Esophagus squamous epithelium (tissue), 5 donors: ENCODE measurements at places on chromosomes 1 and 21. TPM values are rescaled to one million over a fixed set of nuclear protein-coding genes. Genes with fewer than 3 reads are reported as not detected.

DNA sequence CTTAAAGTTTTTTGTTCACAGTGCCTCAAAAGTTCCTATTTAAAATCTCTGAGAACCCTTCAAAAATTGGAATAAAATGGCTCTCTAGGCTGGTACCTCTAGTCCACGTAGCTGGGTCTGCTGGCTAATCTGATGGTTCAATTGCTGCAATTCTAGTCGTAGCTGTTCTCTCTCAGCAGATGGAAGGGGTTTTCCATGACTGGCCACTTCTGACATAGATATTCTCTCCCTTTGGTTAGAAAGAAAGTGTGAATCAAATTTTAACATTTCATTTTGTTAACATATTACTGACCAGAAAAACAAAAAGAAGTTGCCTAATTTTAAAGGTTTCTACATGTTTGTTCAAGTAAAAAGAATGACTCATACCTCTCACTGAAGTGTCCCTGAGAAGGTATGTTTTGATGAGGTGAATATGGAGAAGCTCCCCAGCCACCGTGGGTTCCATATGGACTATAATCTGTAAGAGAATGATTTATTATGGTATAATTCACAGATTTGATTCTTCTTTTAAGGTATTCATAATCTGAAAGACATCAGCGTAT, 29.3 kb upstream of the SERPINC1 start:
- no peak overlapping the region for H3K4me3 ChIP-seq
- peaks cover 9% of the 10 kb centered on the region for H3K4me1 ChIP-seq
- H3K36me3 ChIP-seq, result peaks cover 100% of the 10 kb centered on the region
- no peak overlapping the region for H3K27ac ChIP-seq
- H3K27me3 ChIP-seq, result no peaks in the 10 kb centered on the region
- DNase-seq, result no peak

The TMEM50A gene
- 72.1 TPM for total RNA-seq

DNA sequence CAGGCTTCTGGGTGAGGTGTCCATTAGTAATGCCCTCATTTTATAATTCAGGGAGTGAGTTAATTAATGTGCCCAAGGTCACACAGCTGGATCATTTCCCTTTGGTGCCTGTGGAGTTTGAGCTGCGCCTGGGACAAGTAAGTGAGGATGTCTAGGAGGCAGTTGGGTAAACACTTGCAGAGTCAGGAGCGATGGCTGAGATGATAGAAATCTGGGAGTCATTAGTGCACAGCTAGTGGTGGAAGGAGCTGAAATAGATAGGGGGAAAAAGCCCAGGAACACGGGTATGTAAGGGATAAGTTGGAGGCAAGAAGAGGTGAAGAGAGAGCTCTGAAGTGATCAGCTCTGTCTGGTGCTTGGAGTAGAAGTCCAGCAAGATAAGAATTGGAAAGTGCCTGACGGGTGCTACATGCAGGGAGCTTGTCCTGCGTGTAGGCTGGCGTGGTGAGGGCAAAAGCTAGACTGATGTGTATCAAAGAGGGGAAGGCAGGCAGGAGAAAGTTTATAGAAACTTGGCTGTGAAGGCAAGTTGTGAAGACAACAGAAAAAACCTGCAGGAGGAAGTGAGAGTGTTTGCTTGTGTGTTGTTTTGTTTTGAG, 1.7 kb upstream of the SCAF4 start:
- no peaks in the 10 kb centered on the region for H3K27me3 ChIP-seq
- H3K27ac ChIP-seq, result no peak overlapping the region
- no peak overlapping the region for H3K4me3 ChIP-seq
- no peak for DNase-seq

DNA sequence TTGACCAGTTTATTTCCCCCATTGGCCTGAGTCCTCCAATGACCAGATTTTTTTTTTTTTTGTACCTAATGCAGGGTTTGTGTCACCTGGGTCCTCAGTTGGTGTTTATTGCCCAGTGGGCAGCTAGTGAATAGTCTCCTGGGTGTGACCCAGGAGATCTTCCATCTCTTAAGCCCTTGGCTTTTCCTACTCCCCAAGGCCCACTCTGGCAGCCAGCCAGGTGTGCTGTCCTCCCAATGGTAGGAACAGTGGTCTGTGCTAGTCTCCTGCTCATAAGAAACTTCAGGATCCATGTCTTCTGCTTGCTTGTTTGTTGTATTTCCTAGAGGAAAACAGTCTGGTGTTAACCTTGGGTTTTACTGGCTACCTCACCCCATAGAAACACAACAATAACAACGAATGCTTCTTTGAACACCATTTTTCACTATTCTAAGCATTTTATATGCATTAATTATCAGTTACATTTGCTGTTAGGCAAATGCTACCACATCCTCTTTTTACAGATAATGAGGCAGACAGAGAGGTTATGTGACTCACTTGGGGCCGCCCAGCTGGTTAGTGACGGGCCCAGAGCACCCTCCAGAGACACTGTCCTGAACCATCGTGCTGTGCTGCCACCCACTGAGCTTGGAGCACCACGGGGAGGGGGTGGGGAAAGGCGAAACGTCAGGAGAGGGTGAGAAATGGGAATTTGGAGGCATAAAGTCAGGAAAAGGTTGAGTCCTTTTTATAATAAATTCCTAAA, 107.5 kb downstream of the HIVEP3 start:
- peaks cover 29% of the 10 kb centered on the region for H3K4me1 ChIP-seq
- H3K4me3 ChIP-seq, result no peak overlapping the region
- no peaks in the 10 kb centered on the region for H3K27me3 ChIP-seq
- no peak for DNase-seq

The BRDT gene
- not detected for total RNA-seq

The ROR1 gene
- total RNA-seq, result 15.3 TPM
